Stimulated activated CD8-positive, alpha-beta memory T cell treated with anti-CD3 and anti-CD28 coated beads, Interleukin-2, amount 100 ng/mL, for 1 hour (primary cell): ENCODE measurements at places on chromosomes 1 and 21.

DNA sequence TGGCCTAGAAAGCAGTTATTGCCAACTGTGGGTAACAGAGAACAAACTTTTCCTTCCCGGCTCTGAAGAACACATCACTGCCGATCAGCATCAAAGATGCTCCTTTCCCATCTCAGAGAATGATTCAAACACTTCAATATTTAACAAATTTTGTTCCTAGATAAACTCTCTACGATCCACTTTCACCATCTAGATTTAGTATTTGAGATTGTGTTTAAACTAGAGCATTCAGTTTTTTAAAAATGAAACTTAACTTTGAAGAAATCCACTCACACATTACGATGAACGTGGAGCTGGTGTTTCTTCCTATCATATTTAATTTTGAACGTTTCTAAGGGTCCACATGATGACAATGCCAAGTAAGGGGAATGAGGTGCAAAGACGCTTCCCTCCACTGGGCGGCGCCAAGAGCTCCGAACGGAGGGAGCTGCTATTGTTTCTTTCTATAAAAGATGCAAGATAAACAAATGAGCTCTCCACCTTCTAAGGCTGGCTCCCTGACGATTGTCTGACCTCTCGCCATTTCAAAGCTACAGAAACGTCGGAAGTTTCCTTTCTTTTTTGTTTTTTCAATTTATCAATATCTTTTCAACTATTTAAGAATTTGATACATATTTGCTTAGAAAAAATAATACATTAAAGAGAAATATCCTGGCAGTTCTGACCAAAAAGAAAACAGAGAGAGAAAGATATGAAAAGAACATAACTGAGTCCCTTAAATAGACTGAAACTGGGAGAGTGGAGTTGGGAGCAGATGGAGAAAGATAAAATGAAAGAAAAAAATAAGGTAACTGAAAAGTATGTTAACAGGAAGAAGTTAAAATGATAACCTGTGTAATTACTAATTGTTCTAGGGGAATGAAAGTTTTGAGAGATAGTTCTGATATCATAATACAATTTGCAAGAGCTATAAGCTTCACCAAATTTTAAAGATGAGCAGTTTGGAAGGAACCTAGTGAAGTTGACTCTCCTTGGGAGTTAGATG lies 4.4 kb upstream of the BARHL2 start:
- no peak for DNase-seq

- no peak for DNase-seq
These were observed 314.0 kb downstream of the NTNG1 start for GRCh38 chr1:107454791-107455190.

DNA sequence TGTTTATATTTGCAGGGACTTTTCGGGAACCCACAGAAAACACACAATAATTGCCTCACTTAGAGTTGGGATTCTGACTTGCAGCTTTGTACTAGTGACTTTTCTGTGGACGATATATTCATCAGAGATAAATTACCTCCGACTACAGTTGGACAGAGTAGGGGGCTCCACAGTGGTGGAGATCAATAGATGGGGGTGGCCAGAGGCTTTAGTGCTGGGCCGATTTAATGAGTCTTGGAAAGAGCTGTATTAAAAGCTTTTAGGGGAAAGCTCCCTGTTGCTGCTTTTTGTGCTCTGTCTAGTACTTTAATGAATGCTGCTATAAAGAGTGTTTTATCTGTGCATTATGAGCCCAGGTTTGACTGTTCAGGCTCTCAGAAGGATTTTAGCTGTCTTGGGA lies 359.2 kb upstream of the DPYD start:
- DNase-seq, result no peak

DNA sequence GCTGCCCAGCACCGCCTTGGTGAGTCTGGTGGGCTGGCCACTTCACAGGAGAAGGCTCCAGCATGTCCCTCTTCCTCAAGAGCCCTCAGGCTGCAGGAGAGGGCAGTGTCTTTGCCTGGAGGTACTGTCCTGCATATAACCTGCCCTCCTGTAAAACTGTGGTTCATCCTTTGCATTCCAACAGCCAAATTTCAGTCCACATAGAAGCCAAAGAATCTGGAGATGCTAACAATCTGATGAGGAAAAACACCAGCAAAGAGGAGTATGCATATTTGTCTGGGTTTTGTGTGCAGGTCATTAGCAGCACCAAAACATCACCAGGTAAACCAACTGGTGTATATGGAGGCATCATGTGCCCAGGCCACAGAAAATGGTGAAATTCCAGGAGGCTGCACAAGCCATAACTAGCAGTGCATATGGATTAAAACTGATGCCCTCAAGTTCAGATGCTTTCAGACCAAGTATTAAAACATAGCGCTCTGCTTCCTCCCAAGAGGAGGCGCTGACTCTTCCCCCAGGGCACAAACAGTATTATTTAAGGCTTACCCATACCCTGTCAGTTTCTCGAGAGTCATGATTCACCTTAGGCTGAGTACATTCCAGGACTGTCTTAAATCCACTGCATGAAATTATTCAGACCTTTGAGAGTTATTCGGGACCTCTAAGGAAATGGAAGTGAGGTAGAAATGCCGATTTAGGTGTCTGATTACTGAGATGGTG lies 150.5 kb upstream of the COA6 start:
- no peak for DNase-seq

- no peak for DNase-seq
These were observed 2.0 kb downstream of the TEKT2 start for GRCh38 chr1:36085686-36086526.

GRCh38 chr21:43684424-43684823 lies 25.1 kb downstream of the RRP1B start:
- no peak for DNase-seq

GRCh38 chr1:207845109-207845508 lies 65.8 kb downstream of the CD34 start:
- no peak for DNase-seq

DNA sequence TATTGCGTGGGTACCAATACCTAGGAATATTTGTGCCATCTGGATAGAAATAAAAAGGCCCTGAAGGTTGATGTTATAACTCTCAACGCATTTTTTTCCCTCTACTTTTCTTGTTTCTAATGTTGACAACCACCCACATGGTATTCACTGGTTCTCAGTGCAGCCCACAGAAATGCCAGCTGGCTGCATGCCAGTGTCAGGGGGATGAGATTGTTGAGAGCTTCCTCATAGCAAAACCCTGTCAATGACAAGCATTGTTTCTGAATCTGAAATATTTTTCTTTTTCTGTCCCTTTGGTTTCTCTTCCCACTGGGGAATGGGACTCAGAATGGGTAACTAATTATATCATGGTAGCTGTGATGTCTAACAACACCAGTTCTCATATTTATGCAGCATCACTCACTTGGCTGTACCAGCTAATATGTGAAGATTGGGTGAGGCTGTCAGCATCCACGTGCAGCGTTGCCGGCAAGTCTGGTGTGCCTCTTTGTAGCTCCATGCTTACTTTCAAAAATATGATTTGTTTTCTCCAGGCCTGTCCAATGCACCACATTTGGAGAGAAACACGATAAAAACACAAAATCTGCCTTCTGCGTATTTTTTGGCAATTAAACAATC lies 284.6 kb downstream of the PTBP2 start:
- no peak for DNase-seq

DNA sequence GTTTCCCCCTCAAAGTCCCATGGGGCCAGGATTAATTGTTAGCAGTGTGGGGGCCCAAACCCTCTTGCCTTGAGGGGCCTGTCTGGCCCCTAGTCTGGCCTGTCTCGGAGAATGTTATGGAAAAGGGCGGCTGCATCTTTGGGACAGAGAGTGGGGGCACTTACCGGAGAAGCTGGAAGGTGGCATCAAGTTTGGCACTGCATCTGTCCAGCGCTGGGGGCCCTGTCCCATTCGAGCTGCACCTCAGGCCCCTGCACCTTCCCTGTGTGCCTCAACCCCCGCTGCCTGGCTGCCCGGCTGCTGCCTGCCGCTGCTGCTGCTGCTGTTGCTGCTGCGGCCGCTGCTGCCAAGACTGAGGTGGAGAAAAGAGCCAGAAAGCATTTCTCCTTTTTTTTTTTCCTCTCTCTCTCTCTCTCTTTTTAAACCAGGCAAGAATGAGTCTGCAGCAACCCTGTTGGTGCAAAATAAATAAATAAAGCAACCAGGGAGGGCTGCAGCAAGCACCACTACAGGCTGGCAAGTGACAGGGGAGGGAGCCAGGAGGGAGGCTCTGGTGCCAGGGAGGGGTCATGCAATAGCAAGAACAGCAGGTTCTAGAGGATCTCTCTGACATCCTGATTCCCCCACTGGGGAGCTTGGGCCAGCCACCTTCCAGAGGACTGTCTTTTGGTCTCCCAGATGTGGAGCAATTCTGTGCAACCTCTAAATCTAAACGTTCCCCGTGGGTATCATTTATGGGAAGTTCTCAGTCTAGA lies at the start of gene LINGO4:
Gene LINGO4 (minus strand): TSS at position 354 of the 755 bp plus-strand sequence. CDS start 2,715 bp downstream, outside the sequence.
- no peak for DNase-seq

GRCh38 chr1:185433667-185434066 lies 116.6 kb upstream of the IVNS1ABP start:
- no peak for DNase-seq

DNA sequence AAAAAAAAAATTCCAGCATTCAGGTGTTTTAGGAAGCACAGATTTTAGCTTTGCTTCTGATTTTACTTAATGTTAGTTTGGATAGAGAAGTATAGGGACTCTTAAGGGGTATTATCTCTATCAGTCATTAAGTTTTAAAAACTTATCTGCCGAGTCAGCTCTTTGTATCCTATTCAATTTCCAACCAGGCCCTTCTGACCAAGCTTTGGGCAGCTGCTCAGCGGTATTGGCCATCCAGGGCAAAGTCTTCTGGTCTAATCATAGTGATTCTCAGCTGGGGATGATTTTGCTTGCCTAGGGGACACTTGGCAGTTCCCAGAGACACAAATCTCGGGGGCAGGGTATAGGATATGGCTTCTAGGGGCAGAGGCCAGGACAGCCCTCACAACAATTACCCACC lies 47.6 kb downstream of the BACH1 start:
- no peak for DNase-seq

- DNase-seq, result no peak
These were observed 47.6 kb upstream of the VAV3 start for GRCh38 chr1:108012553-108012952.

DNA sequence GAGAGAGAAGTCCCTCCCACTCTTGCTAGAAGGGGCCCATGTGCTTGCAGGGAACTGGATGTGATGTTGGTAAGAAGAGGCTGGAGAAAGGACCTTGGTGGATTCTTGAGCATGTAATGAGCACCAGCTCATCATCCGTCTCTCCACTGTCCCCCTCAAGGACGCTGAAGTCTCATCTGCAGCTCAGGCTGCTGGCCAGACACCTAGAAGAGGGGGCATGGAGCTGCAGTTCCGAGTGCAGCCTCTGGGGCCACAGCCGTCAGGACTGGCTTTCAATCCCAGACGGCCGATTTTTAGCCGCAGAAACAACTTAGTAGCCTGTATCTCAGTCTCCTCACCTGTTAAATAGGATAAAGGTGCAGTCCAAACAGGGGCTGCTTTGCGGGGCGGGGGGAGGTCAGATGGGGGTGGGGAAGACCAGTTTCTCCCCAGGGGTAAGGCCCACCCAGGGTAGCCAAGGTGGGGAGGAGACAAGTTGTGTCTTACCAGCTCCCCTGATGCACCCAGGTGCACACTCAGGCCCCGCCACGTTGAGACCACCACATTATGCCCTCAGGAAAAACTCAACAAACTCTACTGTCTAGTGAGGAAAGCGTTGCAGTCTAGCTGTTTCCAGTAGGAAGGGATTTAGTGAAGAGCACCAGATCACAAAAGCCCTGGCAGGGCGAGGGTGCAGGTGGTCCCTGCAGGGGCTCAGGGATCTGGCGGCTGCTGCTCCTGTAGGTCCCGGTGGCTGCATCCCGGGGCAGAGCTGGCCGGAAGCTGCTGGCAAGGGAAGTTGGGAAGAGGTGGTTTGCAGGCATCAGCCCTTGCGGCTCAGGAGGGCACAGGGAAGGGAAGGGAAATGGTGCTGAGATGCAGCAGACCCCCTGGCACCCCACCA lies 29.5 kb downstream of the LDLRAP1 start:
- peak; percentile 19 for DNase-seq

DNA sequence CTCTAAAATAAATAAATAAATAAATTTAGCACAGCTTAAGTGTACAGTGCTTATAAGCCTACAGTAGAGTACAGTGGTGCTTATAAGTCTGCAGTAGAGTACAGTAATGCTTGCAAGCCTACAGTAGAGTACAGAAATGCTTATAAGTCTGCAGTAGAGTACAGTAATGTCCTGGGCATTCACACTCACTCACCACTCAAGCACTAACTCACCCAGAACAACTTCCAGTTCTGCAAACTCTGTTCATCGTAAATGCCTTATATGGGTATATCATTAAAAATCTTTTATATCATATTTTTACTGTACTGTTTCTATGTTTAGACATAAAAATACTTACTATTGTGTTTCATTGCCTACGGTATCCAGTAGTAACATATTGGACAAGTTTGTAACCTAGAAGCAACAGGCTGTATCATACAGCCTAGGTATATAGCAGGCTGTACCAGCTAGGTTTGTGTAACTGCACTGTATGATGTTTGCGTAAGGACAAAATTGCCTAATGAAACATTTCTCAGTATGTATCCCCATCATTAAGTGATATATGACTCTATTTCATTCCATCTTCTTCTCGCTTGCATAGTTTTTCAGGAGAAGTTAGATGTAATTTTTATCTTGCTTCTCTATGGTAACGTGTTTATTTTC lies 14.0 kb upstream of the S100B start:
- DNase-seq, result no peak

DNA sequence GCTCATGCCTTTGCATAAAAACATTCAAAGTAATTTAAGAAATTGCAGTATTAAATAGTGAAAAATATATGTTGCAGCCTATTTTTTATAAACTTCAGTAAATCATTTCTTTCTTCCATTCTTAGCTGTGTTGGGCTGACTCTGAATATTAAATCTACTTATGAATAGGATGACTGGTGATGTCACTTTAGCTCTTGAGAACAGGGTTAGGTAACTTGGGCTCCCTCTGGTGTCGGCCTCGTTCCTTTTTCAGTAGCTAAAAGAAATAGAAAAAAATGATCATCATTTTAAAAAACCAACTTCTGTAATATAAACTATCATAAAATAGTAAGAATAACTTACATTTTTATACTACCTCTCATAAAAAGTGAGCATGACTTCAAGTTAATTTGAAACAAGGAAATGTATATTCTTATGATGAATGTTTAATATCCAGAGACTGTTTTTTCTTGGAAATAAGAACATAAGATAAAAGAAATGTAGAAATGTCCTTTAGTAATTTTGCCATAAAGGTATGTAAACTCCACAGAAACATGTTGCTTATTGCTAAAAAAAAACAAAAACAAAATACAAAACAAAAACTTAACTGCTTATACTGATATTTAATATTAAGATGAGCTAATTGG lies 26.8 kb upstream of the NCAM2 start:
- no peak for DNase-seq

GRCh38 chr1:158654571-158654970 lies 31.9 kb downstream of the SPTA1 start:
- DNase-seq, result no peak

GRCh38 chr1:214747050-214747635 lies 144.1 kb downstream of the CENPF start:
- no peak for DNase-seq

- no peak for DNase-seq
These were observed 33.9 kb downstream of the MCOLN2 start for GRCh38 chr1:84963021-84963420.

GRCh38 chr1:213884942-213885341 lies 102.8 kb upstream of the PROX1 start:
- DNase-seq, result no peak

- DNase-seq, result no peak
These were observed 1.3 kb downstream of the GIPC2 start for GRCh38 chr1:78047106-78047505.
